ENCODE measurements at places on chromosomes 12 and 14. TPM values are rescaled to one million over a fixed set of nuclear protein-coding genes. Genes with fewer than 3 reads are reported as not detected.

- no peak for DNase-seq
Observed at GRCh38 chr12:32586390-32586789, 92.7 kb upstream of the DNM1L start.

DNA sequence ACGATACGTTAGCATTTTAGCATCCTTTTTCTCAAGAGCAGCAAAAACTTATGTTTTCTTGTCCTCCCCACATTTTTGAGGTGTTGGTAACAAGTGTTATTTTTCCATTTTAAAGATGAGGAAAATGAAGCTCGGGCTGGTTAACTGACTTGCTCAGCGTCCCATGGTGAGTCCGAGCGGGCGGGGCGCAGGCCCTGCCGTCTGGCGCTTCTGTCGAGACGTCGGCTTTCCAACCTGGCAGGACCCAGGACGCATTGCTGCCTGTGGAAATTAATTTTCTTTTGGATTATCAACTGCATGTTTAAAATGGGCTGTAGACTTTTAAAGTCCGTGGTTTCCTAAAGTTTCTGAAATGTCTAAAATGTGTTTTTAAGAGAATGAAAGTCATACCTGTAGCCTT lies 30.4 kb downstream of the XRCC3 start:
- no peak for DNase-seq

- no peak for DNase-seq
Observed at GRCh38 chr12:112844814-112845565, 53.4 kb downstream of the RPH3A start.

- no peak for DNase-seq
Observed at GRCh38 chr14:77037215-77037937, 8.9 kb upstream of the IRF2BPL start.

DNA sequence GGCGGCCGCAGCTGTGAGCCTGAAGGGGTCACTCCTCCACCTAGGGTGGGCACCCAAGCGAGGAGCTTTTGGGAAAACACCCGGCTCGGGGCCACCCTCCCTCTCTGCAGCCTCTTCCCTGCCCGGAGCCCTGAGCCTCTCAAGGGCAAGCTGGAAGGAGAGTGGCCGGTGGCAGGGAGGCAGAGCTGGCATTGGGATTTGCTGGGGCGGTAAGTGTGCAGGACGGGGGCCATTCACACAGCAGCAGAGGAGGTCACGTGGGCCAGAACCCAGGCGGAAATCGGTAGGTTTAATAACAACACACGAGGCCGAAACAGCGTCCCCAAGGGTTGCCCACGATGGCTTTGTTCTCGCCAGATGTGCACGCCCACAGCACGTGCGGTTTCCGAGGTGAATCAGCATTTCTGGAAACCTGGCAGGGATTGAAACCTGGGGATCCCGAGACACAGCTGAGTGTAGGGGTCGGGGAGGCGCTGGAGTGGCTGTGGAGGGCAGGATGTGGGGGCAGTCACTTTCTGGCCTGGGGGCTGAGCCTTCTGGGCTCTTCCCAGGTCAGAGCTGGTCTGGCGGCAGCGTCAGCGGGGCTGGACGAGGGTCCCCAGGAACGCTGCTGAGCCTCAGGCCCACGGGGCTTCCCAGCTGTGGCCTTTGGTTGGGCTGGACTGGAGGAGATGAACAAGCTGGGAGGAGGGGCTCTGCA lies 23.5 kb downstream of the NOC4L start:
- no peak for DNase-seq

DNA sequence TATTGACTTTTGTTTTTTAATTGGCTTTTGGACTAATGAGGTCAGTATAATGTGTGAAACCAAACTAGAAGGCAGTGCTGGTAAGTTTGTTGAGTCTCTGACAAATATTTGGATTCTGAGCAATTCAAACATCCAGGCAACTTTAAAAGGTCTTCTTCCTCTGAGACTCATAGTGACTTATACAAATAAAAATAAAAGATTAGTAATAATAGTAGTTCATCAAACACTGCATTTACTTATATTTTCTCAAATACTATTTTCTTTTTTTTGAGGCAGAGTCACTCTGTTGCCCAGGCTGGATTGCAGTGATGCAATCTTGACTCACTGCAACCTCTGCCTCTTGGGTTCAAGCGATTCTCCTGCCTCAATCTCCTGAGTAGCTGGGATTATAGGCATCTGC lies 337.9 kb downstream of the DAD1 start:
- DNase-seq: no peak

DNA sequence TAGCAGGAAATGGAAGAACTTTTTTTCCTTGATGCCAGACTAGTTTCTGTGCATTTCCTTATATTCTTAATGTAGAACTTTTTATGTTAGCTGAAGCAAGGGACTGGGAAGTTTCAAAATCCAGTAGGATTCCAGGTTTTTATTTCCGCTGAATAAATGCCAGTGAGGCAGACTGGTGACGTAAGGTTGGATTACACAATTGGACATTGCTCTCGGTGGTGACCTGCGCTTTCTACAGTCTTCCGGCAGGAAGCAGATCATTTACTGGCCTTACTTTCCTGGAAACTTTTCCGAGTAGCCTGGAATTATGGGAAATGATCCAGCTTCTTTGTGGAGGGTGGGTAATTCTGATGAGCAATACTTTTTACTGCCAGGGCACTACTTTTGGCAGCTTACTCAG lies 3.6 kb downstream of the IFT43 start:
- DNase-seq: no peak

The MBD6 gene
- 19.7 TPM for total RNA-seq

The TSPAN11 gene
- 0.48 TPM for total RNA-seq

The ITGA7 gene
- total RNA-seq: 20.5 TPM

The AQP6 gene
- total RNA-seq: not detected

Data from breast epithelium (tissue), 4 donors.